ENCODE measurements at places on chromosomes 1 and 21. TPM values are rescaled to one million over a fixed set of nuclear protein-coding genes. Genes with fewer than 3 reads are reported as not detected.
A peak's percentile ranks its signal among the peaks of the same experiment; 100 is the strongest.

Gene PLA2G2C
- total RNA-seq, result not detected

Gene IL12RB2
- 0.46 TPM for total RNA-seq

Gene PEAR1
- total RNA-seq, result 4.3 TPM

Gene TMEM82
- total RNA-seq, result not detected

Gene VHLL
- total RNA-seq, result 0.33 TPM

Gene INSRR
- total RNA-seq, result not detected

Gene NR1I3
- not detected for total RNA-seq

Gene MANEAL
- 1.6 TPM for total RNA-seq

GRCh38 chr1:206883160-206883559 lies 14.1 kb upstream of the IL24 start:
- DNase-seq, result no peak

GRCh38 chr1:163265547-163265946 lies 56.2 kb upstream of the NUF2 start:
- no peak for DNase-seq

DNA sequence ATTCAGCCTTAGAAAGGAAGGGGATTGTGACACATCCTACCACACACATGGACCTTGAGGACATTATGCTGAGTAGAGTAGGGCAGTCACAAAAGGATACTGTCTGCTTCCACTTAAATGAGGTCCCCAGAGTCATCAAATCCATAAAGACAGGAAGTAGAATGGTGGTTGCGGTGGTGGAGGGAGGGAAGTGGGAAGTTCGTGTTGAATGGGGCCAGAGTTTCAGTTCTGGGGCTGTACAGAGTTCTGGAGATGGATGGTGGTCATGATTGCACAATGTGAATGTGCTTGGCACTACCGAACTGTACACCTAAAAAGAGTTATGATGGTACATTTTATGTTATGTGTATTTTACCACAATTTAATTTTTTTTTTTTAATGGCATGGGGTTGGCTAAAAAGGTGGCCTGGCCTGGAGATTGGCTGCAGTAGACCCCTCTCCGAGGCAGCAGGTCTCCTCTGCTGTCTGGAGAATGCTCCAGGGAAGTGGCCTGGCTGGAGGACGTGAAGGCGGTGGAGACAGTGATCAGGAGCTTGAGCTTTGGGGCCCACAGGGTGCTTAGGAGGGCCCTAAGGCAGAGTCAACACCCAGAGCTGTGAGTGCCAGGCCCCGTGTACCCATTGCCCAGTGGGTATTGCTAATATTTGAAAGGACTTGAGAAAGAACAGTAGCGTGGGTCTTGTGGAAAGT lies 30.4 kb downstream of the IFNGR2 start:
- no peak for DNase-seq

GRCh38 chr1:180940445-180940844 lies 27.7 kb downstream of the KIAA1614 start:
- DNase-seq, result no peak

GRCh38 chr1:57146100-57146499 lies 180.3 kb upstream of the C8B start:
- DNase-seq, result no peak

- DNase-seq, result no peak
These were observed 25.7 kb downstream of the PMVK start for GRCh38 chr1:154910851-154911250.

DNA sequence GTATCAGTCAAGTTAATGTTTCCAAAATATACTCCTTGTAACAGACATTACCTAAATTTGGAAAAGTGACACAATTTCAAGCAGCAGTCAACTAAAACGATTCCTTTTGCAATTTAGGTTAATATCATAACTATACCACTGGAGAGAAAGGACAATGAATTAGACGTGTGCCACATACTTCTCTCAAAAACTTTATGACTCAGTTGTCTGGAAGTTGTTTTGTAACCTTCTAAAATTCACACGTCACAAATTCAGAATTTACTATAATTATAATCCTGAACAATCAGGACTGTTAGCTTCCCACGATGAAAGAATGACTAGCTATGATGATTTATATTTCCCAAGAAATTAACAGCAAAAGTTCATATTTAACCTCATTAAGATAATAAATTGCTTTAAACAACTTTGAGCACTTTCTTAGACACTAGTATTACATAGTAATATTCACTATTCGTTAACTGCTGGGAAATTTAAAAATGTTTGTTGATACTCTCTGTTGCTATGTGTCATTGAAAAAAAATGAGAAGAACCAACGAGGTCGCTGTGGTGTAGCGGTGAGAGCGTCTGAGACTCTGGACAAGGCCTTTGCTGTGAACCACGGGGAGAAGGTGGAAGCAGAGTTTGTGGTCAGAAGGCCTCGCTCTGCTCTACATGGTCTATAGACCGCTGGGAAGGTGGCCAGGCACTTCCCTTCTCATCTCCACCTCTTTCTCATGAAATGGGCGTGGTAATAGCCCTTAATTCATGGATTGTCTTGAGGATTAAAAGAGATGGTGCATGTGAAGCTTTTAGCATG lies 27.9 kb upstream of the BATF3 start:
- no peak for DNase-seq

DNA sequence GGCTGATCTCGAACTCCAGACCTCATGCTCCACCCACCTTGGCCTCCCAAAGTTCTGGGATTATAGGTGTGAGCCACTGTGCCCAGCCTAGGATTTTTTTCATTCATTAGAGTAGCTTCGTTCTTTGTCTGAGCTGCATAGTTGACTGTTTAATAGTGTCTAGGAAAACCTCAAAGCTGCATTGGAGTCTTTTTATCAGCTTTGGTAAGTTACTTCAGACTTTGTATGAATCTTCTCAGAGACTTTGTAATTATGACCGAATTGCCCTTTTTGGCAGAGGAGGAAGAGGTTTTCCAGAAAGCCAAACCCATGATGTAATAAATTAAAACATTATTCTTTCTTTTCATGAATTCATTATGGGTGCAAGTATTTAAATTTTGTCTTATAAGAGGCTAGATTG lies 5.1 kb downstream of the DNAJB4 start:
- no peak for DNase-seq

- no peak for DNase-seq
These were observed 598.2 kb downstream of the MATN1 start for GRCh38 chr1:30125021-30125820.

- no peak for DNase-seq
These were observed 53.3 kb downstream of the PRDM15 start for GRCh38 chr21:41825881-41826280.

GRCh38 chr1:17188889-17189631 lies 15.9 kb upstream of the PADI1 start:
- DNase-seq, result no peak

GRCh38 chr1:201628490-201628889 lies 89.6 kb downstream of the NAV1 start:
- DNase-seq, result no peak

GRCh38 chr21:38126666-38127303 lies 130.0 kb upstream of the KCNJ15 start:
- peak; percentile 36 for DNase-seq

GRCh38 chr1:214310010-214310409 lies 29.1 kb downstream of the SMYD2 start:
- DNase-seq, result no peak

GRCh38 chr1:20276485-20277159 lies 14.1 kb upstream of the VWA5B1 start:
- DNase-seq, result no peak

- DNase-seq, result no peak
These were observed 98.6 kb downstream of the ADGRL2 start for GRCh38 chr1:81899214-81899821.

GRCh38 chr1:212021563-212021962 lies 13.8 kb downstream of the INTS7 start:
- DNase-seq, result no peak

GRCh38 chr1:22876359-22877111 lies 96.1 kb downstream of the LACTBL1 start:
- DNase-seq, result peak; percentile 38

- no peak for DNase-seq
These were observed 68.8 kb downstream of the FBXO2 start for GRCh38 chr1:11585389-11585788.

- no peak for DNase-seq
These were observed 10.8 kb downstream of the PIGP start for GRCh38 chr21:37061926-37062592.

DNA sequence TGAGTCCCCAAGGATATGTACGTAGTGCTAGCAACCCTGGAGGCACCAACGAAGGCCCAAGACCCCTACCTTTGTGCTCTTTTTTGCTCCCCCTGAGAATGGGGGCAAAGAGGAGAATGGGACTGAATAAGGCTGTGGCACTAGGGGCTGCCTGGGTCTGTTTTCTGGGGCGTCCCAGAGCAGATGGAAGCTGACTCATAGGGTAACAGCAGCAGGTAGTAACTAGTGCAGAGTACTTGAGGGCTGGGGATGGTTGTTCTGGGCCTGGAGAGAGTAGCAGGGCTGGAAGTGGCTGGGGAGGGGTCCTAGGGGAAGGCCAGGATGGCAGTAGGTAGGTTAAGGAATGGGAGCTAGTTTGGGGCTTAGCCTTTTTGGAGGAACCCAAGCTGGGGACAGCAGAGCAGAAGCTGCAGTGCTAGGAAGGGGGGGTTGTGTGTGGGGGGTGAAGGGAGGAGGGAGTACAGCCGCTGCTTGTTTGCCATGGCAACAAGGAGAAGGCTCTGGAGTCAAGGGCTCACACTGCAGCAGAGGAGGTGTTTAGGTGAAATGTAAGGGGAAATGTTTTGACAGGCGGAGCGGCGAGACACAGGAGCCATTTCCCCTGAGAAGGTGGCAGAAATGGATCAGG lies 1.8 kb downstream of the NCDN start:
- no peak for DNase-seq

DNA sequence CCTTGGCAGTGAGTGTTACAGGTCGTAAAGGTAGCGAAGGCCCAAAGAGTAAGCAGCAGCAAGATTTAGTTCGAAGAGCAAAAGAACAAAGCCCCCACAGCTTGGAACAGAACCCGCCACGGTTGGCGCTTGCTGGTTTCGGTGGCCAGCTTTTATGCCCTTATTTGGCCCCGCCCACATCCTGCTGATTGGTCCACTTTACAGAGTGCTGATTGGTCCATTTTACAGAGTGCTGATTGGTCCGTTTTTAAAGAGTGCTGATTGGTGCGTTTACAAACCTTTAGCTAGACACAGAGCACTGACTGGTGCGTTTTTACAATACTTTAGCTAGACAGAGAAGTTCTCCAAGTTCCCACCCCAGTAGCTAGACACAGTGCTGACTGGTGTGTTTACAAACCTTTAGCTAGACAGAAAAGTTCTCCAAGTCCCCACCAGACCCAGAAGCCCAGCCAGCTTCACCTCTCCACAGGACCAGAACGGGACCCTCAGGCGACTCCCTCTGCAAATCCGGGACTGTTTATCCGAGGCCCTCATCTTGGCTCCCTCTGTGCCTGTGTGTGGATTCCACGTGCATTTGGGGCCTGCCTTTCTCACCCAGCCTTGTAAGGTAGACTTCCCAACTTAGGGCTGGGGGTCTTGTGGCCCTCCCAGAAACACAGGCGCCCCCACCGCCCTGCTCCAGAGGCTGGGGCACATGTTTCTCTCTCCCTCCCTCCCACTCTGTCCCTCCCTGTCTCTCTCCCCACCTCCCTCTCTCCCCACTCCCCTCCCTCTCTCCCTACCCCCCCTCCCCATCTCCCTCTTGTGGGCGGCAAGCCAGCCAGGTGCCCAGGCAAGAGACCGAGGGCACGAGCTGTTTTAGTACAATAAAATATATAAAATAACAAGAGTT lies 12.6 kb downstream of the FTCD start:
- peak; percentile 44 for DNase-seq

GRCh38 chr1:191608367-191608766 lies 549.9 kb upstream of the RGS18 start:
- DNase-seq, result no peak

DNA sequence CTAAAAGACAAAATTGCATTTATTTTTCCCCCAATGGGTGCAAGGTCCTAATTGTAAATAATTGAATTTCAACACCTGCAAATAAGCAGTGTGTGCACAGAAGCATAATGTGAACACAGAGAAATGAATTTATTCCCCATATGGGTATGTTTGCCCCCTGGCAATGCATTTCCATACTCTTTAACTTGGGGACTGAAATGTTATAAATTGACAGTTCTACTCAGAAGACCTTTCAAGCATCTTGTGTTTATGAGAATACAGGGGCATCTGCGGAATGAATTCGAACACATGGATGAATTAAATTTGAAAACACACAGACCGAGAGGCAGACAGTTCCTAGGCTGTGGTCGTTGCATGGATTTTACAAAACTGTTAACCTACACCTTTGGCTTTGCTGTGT lies 3.5 kb downstream of the PBX1 start:
- no peak for DNase-seq

DNA sequence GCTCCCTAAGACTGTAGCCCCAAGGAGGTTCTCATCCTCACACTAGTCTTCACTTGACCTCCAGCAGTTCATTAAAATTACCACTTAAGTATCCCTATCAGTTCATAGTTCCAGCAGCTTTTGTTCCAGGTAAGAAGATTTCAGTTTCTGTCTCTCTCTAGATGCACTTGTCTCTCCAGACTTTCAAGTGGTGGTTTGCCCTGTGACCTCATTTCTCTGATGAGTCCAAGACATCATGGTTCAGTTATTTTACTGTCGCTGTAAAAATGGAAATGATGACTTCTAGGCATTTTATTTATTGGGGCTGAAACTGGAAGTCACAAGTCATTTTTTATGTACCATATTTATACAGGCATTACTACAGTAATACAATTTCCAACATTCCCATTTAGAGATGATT lies 17.9 kb upstream of the RGS18 start:
- no peak for DNase-seq

GRCh38 chr1:181180407-181181031 lies 92.0 kb downstream of the IER5 start:
- no peak for DNase-seq

GRCh38 chr1:36673202-36673601 lies 190.5 kb upstream of the CSF3R start:
- DNase-seq, result no peak

DNA sequence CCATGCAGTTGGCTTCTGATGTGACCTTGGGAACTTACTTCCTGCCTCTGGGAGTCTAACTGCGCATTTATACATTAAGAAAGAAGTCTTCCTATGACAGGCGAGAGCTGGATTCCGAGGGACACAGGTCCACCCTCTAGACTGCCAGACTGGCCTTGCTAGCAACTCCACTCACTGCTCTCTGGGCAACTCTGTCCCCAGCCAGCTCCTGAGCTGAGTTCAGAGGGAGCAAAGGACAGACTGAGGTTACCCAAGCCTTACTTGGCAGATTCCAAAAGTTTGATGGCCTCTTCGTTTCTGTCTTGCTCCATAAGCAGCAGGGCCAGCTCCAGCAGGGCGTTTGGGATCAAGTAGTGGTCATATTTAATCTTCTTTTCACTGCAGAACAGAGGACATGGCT lies 41.8 kb downstream of the TTC39A start:
- no peak for DNase-seq

GRCh38 chr1:158972841-158973240 lies 36.9 kb upstream of the IFI16 start:
- DNase-seq, result no peak

GRCh38 chr1:17914987-17915386 lies 159.9 kb downstream of the ACTL8 start:
- no peak for DNase-seq

DNA sequence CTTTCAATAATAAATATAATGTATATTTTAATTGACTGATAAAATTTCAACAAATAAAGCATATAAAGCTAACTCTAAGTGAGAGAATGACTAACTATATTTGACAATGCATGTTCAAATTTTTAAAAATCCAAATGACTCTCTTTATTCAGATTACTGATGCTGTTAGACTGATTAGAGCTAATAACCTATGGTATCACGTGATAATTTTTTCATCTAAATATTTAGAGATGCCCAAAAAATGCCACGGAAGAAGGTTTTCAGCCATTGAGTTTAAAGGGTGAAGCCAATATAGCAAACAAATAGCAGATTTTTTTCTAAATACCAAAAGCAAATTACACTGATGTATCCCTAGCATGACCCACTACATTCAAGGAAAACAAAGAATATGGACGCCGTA lies 61.1 kb upstream of the OR10J4 start:
- DNase-seq, result no peak

All from ovary (tissue), 10 donors.